ENCODE measurements at places on chromosomes 3 and 15. TPM values are rescaled to one million over a fixed set of nuclear protein-coding genes. Genes with fewer than 3 reads are reported as not detected.

Gene MST1
- polyA plus RNA-seq, result 5.5 TPM

Gene SCN11A
- polyA plus RNA-seq, result not detected

Gene OR5H6
- polyA plus RNA-seq, result not detected

Gene RNF123
- polyA plus RNA-seq, result 34.0 TPM

Gene CADPS
- polyA plus RNA-seq, result not detected

Gene SUCNR1
- polyA plus RNA-seq, result not detected

Gene GHSR
- not detected for polyA plus RNA-seq

Gene CIB2
- polyA plus RNA-seq, result 3.9 TPM

Gene BSN
- polyA plus RNA-seq, result 0.01 TPM

Gene SLC9C1
- polyA plus RNA-seq, result not detected

Gene TTC21A
- 1.3 TPM for polyA plus RNA-seq

Gene NXPE3
- 22.0 TPM for polyA plus RNA-seq

Gene SPINT1
- polyA plus RNA-seq, result 204 TPM

Gene GUCA1C
- polyA plus RNA-seq, result 0.15 TPM

Gene EXD1
- polyA plus RNA-seq, result 0.08 TPM

Gene PSTPIP1
- 2.1 TPM for polyA plus RNA-seq

Gene TMCO5A
- not detected for polyA plus RNA-seq

Gene PGBD4
- polyA plus RNA-seq, result 0.94 TPM

Gene IQCH
- polyA plus RNA-seq, result 1.0 TPM

Gene CXCR6
- not detected for polyA plus RNA-seq

Gene DCLK3
- not detected for polyA plus RNA-seq

Gene TMEM43
- 91.5 TPM for polyA plus RNA-seq

Gene MINDY2
- polyA plus RNA-seq, result 7.4 TPM

Gene NR1I2
- polyA plus RNA-seq, result not detected

Gene TJP1
- 53.0 TPM for polyA plus RNA-seq

Gene PRR23C
- not detected for polyA plus RNA-seq

Gene FOXB1
- polyA plus RNA-seq, result not detected

Gene HES1
- 22.7 TPM for polyA plus RNA-seq

Gene TNFAIP8L3
- polyA plus RNA-seq, result 2.7 TPM

Gene GPR149
- polyA plus RNA-seq, result not detected

Gene MED12L
- 0.01 TPM for polyA plus RNA-seq

Gene EAF2
- polyA plus RNA-seq, result 4.6 TPM

Gene FBLN2
- polyA plus RNA-seq, result 0.03 TPM

Gene C3orf85
- not detected for polyA plus RNA-seq

Gene MGLL
- polyA plus RNA-seq, result 16.9 TPM

Gene THRB
- polyA plus RNA-seq, result 4.0 TPM

Gene ONECUT1
- polyA plus RNA-seq, result not detected

Gene GOLGA8T
- polyA plus RNA-seq, result not detected

Gene ACTRT3
- 1.3 TPM for polyA plus RNA-seq

Gene SEMA3G
- polyA plus RNA-seq, result 0.24 TPM

Gene CFAP20DC
- 5.9 TPM for polyA plus RNA-seq

Data from mammary epithelial cell (primary cell).